ENCODE measurements at places on chromosomes 6 and 20.

DNA sequence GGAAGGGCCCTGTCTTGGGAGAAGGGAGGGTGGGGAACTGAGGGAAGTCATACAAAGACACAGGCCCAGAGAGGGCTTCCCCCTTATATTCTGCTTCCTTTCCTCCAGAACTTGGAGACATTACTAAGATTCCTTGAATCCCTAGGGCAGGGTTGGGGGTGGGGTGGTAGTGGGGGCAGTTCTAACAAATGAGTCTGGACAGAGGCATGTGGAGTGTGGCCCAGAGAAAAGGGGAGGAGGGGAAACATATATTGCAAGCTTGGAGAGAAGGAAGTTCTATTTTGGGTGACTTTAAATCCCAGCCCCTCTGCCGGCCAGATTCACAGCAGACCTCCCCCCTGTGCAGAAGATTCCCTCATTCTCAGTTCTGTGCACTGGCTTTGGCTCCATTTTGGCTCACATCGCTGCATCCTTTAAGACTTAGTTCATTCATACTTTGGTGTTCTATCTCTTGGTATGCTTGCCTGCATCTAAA lies 43.7 kb downstream of the DAAM2 start:
- no peak for DNase-seq

- DNase-seq = no peak
Measured at GRCh38 chr6:91895599-91896285, 1308.9 kb upstream of the MAP3K7 start.

- no peak for DNase-seq
Measured at GRCh38 chr6:161649068-161649467, 375.2 kb upstream of the AGPAT4 start.

DNA sequence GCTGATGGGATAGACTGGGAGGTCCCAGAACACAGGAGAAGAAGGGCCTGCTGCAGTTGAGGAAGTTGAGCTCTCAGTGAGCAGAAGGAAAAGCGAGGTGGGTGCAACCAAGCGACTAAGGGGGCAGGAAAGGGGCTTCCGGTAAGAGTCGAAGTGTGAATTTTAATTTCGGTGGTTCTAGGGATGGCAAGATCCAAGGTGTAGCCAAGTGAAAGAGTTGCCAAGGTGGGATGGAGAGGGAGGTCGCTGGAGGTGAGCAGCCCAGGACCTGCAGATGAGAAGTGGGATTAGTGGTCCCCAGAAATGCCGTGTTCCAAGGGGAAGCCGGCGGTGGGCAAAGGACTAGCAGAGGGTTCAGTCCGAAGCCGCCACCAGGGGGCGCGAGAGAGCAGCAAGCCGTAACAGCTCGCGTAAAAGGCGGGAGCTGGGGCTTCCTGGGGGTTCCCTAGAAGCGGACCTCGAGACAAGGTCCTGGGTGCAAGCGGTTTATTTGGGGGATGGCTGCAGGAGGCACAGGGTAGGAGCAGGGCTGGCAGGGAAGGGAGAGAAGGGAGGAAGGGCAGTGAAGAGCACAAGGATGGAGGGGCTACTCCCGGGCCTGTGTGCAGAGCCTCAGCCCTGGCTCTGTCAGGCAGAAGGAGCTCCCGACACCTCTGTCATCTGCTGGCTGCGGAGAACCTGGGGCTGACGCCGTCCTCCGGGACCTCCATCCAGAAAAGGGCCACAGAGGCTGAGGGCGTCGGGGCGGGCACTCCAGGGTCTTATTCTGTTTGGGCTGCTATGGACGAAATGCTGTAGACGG lies 103.6 kb downstream of the PAX1 start:
- peak; percentile 10 for DNase-seq

GRCh38 chr6:40803897-40804702 lies 216.9 kb upstream of the LRFN2 start:
- no peak for DNase-seq

GRCh38 chr6:134138226-134138975 lies 86.0 kb upstream of the SLC2A12 start:
- DNase-seq = no peak

- DNase-seq = no peak
Measured at GRCh38 chr20:36467076-36467999, 74.0 kb upstream of the MYL9 start.

- DNase-seq = no peak
Measured at GRCh38 chr6:134400941-134401340, 83.0 kb upstream of the SGK1 start.

GRCh38 chr20:4953881-4954280 lies 47.4 kb downstream of the SLC23A2 start:
- DNase-seq = no peak

DNA sequence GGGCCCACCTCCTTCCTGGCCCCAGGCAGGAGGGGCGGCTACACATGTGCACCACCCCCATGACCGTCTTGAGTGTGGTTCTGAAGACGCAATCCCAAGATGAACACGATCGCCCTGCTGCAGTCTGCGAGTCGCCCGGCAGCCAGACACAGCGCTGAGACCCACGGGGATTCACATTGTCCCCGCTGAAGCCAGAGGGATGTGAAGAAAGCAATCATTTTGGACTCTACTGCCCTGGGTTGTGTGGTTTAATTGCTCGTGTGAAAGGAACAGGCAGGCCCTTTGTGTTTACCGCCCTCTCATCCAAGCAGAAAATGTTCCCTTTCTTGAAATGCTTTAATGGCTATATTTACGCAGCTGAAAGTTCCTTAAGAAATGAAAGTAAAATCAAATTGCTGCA lies 279.5 kb downstream of the TAF4 start:
- no peak for DNase-seq

Data from activated T-cell treated with anti-CD3 and anti-CD28 coated beads for 24 hours (primary cell).